Pulmonary artery endothelial cell (primary cell): ENCODE measurements at places on chromosomes 7 and 10.

DNA sequence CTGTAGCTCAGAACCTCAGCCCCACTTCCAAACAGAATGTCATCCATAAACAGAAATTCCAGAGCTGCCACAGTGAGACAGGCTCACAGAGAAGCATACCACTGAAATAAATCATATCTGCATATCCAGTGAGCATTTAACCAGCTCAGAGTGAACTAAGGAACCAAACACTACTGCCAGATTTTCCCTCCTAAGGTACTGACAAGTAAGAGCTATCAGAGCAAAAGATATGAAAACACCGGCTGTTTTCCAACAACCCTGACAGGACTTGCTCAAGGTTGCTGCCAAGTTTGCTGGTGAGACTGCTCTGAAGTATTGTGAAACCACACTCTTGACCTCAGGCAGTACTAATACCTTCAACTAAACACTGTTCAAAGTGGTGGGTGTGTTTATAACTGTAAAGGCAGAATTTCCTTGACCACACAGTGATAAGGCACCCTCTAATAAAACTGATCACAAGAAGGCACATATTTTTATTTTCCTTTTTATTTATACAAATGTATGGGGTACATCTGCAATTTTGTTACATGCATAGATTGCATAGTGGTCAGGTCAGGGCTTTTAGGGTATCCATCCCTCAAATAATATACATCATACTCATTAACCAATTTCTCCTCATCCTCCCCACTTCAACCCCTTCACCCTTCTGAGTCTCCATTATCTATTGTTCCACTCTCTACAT is 18.3 kb downstream of the SGMS1 start:
- DNase-seq = peak; percentile 19

DNA sequence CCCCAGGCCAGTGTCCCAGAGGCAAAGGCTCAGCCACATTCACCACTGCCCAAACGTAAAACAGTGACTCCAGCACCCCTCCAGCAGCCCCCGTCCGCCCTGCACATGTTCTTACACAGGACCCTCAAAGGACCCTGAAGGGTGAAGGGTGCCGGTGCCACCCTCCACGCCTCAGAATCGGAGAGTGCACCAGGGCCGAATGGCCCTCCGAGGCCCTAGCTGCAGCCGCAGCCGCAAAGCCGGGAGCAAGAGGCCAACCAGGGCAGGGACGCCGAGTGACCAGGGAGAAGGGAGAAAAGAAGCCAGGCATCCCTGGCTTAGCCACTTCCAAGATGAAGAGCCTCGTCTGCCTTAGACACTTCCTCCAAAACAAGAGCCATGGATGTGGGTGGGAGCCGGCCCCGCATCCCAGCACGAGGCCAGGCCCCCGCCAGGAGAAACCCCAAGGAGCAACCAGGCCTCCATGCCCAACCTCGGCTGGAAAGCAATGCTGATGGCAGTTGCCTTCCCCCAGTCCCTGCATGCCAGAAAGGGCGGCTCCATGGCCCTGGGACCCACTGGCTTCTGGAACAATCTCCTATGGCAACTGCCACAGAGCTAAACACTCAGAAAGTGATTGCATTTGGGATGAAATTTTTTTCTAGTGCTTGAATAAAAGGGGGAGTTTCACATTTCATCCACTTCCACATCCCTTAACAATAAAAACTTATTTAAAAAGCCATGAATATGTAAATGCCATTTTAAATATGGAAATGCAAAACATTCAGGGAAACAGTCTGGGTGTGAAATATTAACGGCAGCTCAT is 92.3 kb downstream of the MAD1L1 start:
- no peak for DNase-seq

- no peak for DNase-seq
Measured at GRCh38 chr10:101495324-101495925, 92.6 kb downstream of the POLL start.

DNA sequence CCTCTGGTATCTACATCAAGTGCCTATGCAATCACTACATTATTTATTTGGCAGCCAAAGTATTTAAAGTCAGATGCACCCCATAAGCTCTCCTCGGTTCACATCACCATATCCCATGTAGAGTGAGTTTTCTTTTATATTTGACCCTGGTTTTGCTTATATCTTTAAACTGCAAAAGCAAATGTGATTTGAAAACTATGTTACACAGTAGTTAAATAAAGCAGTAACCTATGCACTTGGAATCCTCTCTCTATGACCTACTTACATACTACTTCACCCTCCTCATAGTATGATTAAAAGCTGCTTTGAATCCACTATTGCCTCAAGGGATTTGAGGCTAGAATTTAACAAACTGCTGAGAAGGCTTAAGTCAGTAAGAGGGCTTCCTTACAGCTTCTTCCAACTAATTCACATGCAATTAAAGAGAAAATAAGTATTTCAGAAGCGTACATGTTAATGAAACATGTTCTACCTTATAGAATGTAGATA is 2.2 kb upstream of the CELF2 start:
- no peak for DNase-seq

DNA sequence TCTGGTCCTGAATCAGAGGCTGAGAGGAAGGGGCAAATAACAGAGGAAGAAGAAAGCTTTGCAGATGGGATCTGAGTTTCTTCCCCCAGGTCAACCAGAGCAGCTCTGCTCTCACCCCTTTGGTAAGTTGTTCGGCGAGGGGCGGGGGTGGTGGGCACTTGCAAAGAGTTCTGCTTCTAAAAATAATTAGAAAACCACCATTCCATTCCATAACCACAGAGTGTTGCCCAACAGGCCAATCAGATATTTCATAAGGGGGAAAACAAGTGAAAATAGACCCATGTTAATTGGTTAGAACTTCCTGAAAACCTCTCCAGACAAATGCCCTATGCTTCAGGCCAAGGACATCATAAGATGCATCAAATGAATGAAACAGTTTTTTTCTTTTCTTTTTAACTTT is 43.6 kb upstream of the R3HCC1L start:
- no peak for DNase-seq

- DNase-seq = no peak
Measured at GRCh38 chr7:1298051-1298930, 65.6 kb downstream of the UNCX start.

DNA sequence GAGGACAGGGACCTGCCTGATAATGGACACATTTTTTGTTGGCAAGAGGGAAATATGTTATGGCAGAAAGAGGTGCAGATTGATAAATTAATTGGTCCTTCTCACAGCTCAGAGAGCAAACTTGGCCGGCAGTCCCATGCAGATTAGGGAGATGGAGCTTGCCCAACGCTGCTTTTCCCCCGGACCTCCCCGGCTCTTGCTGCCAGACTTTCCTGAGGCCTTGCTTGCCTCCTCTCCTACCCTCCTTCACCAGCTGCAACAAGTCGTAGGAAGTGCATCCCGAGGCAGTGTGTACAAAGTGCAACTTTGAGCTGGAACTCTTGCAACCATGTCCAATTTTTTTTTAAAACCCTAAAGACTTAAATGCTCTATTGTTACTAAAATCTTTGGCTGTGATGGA is 215.5 kb downstream of the LRMDA start:
- DNase-seq = no peak

GRCh38 chr7:156556083-156556482 is 84.5 kb upstream of the RNF32 start:
- DNase-seq = no peak

DNA sequence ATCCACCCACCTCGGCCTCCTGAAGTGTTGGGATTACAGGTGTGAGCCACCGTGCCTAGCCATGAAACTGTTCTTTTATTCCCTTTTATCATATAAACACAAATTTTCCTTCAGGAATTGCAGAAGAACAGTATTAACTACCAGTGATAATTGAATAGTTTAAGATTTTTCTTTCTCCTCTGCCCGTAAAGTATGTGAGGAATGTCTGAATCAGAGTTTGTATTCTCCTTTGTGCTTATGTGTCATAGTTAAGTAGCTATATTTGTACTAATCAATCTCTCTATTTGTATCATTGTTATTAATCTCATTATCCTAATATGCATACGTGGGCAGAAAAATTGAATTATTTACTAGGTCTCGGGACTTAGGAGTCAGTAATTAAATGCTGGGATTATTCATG is 83.6 kb downstream of the ZNF277 start:
- no peak for DNase-seq

DNA sequence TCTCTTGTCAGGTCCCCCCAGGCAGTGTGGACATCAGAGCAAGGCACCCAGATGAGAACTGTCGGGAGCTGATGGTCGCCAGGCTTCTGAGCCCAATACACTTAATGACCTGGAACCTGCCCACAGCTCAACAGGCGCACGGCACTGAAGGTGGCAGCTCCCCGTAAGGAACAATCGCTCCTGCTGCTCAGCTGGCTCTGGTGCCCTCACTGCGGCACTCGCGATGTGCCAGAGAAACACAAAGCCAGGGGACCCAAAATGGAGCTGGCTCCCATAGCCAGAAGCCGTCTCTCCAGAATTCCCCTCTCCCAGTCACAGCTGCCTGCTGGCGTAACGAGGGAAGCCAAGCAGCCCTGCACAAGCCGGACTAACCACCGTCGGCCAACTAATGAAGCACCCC is 6.3 kb downstream of the CALN1 start:
- no peak for DNase-seq

DNA sequence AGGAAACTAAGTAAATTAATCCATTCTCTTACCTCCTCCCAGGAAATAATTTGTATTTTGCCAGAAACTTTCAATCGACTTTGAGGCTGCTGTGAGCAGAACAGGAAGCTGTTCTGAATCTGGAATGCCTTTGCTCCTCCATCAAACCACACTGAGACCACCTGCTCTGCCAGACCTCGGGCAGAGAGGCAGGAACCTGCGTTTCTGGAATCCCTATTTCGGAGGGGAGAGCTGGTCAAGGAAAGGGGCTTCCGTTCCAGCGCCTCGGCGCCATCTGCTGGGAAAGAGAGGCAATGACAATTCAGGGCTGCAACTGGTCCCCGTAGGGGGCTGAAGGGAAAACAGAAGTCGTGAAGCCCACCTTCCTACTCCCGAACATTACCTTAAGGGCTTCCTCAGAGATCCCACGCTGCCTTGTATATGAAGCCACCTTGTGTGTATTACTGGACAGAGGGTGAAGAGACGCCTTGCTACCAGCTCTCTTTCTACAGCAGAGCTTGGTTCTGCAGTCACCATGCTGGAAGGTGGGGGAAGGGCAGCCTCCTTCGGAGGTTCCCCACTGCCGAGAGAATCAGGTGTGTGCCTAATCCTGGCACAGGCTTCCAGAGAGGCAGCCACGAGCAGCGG is 31.2 kb downstream of the ZNF467 start:
- DNase-seq = no peak

- DNase-seq = no peak
Measured at GRCh38 chr7:93558705-93559614, 15.6 kb downstream of the CALCR start.

DNA sequence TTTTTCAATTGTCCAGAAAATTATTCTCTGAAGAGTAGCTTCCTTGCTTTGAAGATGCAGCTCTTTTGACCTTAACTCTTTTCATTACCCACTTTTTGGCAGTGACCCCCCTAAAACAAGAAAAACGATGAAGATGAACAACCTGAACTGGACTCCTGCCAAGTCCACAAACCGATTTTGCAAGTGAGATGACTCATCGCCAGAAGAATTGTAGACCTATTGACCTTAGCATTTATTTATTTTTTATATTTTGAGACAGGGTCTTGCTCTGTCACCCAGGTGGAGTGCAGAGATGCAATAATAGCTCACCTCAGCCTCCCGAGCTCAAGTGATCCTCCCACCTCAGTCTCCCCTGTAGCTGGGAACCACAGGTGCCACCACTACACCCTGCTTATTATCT is 859.2 kb downstream of the GATA3 start:
- DNase-seq = no peak

DNA sequence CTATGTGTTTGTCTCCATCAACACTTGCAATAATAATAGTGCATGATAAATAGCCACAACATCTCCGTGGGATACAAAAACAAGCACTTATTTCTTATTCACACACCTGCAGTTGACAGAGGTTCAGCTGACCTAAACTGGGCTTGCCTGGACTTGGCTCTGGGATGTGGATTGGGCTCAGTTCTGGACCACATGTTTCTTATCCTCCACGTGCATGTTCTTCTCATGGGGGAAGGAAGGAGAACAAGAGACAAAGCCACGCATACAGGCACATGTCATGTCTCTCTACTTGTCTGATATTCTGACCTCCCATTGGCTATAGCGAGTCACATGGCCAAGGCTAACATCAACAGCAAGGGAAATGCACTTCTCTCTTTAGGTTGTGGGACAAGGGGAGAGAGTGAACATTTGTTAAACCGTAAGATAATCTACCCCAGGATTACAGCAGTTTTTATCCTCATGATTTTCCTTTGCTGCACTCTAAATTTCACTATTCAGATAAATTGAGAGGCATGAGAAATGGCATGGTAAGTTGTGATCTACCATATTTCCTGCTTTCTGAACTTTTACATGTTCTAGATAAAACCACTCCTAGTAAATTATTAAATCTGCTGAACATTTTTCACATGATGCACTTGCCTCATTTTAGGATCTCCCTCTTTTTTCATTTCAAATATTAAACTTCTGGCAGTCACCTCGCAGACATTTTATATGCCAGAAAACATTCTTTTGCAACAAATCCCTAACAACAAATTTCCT is 33.7 kb downstream of the CFAP58 start:
- no peak for DNase-seq

DNA sequence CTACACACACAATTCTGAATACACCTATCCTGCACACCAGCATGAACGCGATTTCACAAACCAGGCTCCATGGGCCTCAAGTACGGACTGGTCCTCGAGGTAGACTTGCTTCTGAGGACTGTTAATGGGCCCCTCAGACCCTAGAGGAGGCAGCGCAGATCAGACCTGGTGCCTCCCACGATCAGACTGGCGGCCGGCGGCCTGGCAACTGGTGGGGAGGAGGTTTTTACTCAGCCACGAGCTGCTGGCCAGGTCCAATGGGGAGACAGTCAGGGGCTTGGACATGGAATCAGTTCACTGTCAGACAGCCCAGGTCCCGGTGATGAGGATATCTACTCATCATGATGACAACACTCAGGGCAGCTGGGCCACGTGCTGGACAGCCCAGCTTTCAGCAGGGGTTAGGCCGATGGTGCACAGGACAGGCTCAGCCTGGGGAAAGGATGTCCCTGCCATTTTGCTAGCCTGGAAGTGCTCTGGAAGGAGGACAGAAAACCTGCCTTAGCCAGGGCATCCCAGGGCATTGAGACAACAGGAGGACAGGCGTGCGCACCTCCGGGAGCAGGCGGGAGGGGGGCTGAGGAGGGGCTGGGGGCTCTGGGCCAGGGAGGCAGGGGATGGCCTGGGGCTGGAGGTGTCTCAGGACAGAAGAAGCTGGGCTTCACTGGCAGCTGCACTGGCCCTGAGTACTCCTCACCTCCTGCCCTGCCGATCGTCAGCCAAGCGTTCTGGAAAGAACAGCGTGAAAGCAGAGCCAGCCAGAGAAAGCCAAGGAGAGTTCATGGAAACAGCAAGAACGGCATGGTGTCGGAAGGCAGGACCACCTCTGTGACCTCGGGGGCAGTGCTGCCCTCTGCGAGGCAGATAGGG is 48.0 kb upstream of the RASGEF1A start:
- DNase-seq = no peak

GRCh38 chr10:8331387-8331786 is 276.9 kb downstream of the GATA3 start:
- no peak for DNase-seq

DNA sequence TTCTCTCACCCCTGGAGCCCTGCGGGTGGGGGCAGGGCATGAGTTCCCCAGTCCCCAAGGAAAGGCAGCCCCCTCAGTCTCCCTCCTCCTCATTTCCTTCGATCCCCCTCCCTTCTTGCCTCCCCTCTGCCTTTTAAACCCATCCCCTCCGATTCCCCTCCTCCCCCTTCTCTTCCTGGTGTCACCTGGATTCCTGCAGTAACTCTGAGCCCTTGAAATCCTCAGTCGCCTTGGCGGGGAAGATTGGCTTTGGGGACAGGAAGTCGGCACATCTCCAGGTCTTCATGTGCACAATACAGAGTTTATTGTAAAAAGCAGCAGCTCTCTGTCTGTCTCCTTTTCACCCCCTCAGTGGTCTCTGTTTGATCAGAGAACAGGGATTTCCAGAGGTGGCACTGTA is 1.3 kb upstream of the MUC12 start:
- DNase-seq = no peak
